Fibroblast of skin of right biceps (primary cell): ENCODE measurements at places on chromosomes 11 and 22.

GRCh38 chr11:72221386-72222075 lies 3.0 kb upstream of the INPPL1 start:
- DNase-seq = no peak

DNA sequence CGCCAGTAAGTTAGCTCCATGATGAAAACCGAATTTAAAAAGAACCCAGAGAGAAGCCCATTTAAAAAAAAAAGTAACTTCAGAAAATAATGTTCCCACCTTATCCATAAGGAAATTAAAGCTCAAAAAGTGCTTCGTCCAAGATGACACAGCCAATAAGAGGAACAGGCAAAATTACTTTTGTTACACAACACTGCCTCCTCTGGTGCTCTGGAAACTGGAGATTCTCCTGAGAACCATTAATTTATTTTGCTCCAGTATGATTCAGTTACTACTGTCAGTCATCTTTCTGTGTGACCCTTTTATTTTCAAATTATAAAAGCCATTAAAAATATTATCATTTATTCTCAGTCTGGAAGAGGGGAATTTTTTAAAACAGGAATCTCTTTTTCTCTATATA lies 2.0 kb downstream of the IFT27 start:
- DNase-seq = peak; percentile 37

DNA sequence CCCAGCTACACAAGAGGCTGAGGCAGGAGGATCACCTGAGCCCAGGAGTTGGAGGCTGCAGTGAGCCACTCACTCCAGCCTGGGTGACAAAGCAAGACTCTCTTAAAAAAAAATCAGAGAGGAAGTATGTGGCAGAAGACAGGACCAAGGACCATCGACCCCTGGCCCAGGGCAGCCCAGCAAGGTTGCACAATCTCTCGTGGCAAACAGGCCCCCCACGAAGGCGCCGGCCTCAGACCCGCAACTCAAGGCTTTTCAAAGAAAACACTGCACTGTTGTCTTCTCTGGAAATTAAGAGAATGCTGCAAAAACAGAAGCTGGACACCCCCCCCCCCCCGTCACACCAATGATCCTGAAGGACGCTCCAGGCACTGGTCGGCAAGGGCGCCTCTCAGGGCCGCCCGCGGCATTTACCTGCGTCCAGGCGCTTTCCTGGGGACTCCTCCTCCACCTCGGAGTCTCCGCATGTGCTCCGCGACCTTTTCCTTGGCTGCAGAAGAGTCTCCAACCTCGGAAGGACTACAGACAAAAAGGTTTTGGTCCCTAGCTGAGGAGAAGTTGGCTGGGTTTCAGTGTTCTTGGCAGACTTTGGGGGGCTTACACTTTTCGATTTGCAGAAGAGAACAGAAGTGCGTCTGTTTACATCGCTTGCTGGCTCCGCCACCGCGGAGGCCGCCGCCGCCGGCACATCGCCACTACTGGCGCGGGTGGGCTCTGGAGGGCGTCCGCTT lies 40.5 kb downstream of the BRD1 start:
- no peak for DNase-seq

GRCh38 chr22:35785181-35785923 lies 67.7 kb downstream of the APOL5 start:
- DNase-seq = peak; percentile 72

DNA sequence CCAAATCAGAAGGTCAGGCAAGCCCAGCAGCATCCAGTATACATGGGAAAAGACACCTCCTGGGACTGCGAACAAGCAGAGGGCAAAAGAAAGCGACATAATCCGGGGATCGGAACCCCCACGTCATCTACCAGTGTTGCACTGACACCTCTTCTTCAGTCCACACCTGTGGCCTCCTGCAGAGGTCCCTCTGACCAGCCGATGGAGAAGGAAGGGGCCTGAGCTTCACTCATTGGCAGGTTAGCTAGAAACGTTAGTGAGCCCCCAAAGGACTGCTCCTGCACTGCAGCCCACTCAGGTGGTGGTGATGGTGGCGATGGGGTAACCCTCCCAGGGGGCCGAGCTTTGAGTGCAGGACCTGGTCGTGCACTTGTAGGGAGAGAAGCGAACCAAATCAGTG lies 22.1 kb downstream of the ASCL2 start:
- DNase-seq = no peak

DNA sequence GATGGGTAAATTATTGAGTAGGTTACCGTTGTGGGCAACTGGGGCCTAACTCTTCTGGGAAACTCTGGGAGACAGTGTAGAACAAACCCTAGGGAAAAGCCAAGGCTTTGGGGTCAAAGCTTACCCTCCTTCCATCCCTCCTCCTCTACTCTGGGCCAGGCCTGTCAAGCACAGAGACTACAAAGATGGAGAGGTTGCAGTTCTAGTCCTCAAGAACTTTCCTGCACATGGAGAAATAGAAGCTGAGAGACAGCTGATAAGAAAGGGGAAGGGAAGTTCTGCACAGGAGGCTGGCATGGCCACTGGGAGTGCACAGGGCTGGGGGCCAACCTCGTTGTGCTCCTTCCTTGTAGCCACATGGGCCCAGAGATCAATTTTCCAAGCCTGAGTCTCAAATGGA lies 67.2 kb upstream of the ALX4 start:
- DNase-seq = no peak

DNA sequence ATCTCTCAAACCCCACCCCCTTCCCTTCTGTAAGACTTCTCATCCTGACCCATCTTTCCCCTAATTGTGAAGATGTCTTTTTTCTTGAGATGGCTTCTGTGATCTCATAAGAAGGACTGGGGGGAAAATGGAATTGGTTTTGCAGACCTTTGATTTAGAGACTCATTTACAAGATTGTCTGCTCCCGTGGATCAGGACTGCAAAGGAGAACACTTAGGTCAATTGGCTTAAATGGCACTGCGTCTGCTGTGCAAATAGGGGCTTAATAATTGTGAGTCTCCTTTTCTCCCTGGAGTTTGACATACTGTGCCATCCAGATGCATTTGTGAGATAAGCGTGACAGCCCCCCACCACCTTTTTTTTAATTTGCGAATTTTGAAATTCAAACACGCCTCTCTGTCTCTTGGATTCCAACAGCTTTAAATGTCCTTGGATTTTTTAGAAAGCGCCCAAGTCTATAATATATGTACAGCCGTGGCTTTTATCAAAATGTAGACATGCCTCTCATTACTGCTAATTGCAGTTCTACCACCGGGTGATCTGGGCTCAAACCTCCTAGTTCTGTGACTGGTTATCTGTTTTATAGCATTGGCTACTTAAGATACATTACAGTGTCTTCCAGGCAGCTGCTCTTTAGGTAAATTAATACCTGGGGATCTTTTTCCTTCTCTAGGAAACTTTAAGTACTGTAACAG lies 150.0 kb downstream of the DBX1 start:
- no peak for DNase-seq

DNA sequence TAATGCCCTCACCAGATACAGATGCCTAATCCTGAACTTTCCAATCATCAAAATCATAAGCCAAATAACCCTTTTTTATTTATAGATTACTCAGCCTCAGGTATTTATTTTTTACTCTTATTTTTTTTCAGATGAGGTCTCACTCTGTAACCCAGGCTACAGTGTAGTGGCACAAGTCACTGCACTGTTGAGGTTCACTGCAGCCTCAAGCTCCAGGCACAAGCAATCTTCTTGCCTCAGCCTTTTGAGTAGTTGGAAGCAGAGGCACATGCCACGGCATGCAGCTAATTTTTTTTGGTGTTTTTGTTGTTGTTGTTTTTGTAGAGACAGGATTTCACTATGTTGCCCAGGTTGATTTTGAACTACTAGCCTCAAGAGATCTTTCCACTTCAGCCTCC lies 49.5 kb downstream of the TTC28 start:
- DNase-seq = no peak

DNA sequence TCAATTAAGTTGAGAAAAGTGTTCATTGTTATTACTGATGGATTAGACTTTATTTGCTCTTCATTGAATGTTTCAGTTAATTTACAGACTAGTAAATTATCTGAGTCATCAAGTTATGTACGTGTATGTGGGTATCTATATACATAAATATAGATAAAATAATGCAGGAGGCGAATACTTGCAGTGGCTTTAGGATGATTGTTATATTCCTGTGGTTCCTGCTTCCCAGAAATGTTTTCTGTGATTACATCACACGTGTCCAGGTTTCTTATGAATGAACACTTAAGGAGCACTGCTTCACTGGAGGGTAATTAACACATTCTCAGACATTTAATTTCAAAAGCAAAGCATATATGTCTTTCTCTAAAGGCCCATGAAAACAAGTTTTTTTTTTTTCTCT lies 28.4 kb downstream of the YAP1 start:
- peak; percentile 97 for DNase-seq

- no peak for DNase-seq
Observed at GRCh38 chr22:34004058-34004457, 83.8 kb upstream of the LARGE1 start.

DNA sequence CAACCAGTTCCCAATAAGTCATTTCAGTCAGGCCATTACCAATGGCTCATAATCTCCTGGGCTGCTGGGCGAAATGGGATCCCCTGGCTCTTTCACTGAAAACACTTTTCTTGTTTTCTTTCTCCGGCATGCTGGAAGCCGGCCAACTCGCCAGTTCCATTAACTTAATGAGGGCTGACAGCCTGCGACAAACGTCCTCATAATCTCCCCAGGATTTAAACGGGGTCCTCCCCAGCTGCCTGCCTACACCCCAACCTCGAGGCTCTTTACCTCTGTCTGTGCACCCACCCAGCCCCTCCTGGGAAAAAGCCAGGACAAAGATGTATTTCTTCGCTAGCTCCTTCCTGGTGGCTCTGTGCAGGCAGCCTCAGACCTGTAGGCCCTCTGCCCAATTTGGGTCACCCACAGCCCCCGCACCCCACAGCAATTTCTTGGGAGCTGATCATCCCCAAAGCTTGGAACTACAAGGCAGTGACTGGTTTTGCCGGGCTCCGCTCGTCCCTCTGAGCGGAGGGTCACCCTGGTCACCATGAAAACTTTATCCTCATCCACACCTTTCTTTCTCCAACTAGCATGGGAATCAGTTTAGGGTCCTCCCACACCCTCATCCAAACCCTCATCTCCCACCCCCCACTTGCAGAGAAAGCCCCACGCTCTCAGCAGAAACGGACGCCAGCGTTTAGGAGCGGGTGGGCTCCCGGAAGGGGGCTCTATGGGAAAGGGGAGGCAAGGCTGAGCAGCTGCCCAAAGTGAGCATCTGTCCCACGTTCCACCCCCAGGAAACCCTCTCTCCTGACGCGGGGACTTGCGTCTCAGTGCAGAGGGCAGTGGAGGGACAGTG lies 51.1 kb upstream of the KCNQ1OT1 start:
- DNase-seq = no peak

DNA sequence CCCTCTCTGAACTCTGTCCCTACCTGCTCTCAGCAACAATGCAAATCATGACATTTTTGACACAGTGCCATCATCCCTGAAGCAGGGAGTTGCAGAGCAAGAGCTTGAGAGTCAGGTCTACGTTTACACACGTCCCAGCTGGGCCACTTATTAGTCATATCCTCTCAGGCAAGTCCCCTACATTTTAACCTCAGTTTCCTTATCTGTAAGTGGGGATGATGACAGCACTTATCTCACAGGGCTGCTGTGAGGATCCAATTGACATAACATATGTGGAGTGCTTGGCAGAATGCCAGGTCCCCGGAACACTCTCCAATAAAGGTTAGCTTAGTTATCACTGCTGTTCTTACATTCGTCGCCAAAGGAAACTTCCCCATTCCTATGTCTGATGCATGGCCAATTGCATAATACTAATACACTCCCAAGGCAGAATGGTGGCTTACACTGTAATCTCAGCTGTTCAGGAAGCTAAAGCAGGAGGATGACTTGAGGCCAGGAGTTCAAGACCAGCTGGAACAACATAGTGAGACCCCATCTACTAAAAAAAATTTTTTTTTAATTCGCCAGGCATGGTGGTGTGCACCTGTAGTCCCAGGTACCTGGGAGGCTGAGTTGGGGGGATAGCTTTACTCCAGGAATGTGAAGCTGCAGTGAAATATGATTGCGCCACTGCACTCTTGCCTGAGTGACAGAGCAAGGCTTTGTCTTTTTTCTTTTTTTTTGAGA lies 16.6 kb downstream of the ASCC2 start:
- peak; percentile 94 for DNase-seq

DNA sequence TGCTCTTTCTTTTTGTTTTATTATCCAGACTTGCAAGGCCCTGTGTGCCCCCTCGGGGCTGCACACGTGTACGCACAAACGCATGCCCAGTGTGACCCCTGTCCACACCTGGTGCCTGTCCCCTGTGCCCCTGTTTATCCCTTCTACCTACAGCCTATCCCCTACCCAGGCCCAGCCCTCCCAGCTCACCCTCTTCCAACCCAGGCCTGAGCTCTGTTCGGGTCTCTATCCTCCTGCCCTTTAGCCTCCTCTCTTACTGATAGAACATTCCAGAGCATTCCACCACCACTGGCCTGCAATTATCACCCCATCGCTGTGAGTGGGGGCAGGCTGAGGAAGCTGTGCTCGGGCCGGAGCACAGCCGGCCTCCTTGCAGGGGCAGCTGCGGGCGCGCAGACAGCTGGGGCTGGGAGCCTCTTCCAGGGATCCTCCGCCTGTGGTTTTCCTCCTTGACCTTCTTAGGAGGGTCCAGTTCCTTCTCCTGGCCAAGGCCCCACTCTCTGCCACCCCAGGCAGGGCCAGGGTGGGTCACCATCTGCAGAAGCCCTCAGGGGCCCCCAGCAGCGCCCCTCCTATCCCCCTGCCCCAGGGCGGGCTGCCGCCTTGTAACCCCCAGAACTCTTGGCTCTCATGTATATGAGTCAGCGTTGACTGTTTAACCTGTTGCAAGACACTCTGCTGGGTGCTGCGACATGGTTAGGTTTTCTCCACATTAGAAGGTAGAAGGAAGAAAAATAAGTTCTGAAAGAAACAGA lies 41.8 kb upstream of the KCNQ1OT1 start:
- peak; percentile 44 for DNase-seq

DNA sequence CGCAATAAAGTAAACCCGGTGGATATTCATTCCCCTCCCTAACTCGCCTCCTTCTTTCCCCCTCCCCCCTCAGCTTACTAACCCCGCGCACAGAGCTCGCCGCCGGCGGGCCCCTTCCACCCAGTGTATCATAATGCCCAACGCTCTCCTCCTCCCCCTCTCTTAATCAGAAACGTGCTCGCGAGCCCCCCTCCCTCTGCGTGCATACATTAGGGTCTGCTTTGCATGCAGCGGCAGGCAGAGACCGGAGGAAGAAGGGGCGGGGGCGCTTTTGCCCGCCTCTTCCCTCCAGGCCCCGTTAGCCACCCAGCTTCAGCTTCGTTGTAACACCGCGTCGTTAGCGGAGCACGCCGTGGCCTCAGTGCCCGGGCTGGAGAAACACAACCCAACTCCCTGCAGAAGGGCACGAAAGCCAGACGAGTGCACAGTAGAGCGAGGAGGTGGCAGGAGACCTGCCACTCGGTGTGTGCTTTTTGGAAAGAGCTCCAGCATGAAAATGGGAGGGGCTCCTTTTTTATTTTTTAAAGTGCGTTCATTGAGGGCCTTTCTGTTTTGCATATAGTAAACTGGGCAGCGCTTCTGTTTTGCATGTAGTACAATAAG lies 901 bp upstream of the KMT2A start:
- peak; percentile 58 for DNase-seq

GRCh38 chr22:30423301-30423958 lies 2.1 kb upstream of the MTFP1 start:
- DNase-seq = peak; percentile 64

GRCh38 chr22:29710922-29711593 lies 8.7 kb upstream of the CABP7 start:
- no peak for DNase-seq
